Activated naive CD4-positive, alpha-beta T cell (primary cell): ENCODE measurements at places on chromosomes 11 and 22.

- no peak for DNase-seq
Observed at GRCh38 chr11:5522308-5522707, 5.8 kb upstream of the UBQLNL start.

DNA sequence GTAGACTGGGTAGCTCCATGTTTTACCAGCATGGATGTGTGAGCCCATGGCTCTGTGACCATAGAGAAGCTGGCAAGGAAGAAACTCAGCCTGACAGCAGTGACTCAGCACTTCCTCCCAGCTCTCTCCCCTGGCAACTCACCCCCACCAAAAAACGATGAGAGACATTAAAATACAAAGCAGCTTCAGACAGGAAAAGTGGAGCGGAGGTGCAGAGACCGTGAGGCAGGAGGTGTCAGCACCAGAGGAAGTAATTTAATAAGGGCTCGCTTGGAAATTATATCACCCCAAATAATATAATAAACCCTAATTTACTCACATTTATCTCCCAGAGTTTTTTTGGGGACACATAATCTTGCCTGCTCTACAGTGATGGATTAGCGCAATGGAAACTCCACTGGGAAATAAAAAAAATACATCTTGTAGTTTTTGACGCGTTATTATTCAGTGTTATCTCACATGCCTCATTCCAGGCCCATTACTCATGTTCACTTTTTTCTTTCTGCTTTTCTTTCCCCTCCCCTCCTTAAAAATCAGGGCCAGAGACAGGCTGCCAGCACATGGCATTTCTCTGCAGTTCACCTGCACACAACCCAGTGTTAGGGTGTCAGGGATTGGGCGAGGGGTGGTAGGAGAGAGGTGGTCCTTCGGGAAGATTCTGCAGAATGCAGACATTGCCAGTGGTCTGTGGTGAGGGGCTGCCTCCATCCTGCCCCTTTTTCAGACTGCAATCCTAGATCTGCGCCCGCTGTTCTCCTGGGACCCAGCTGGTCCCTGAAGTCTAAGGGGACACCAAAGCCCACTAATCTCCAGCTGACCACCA lies 170.8 kb downstream of the BUD13 start:
- no peak for DNase-seq

GRCh38 chr11:111762981-111763643 lies 3.1 kb downstream of the PPP2R1B start:
- DNase-seq: no peak

DNA sequence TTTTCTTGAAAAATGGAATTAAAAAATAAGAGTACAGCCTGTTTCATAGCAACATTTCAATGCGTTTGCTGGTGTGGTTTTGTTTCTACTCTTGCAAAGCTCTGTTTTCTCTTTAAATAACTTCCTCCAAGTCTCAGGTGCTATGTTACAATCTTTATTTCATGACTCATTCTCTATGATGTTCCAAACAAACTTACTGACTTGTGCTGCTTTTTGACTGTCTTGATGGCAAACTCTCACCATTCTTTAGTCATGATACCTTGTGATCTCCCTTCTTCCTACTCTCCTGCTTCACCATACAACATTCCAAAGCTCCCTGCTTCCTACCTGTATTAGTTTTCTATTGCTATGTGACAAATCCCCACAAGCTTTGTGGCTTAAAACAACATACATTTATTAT lies 166.1 kb downstream of the C11orf91 start:
- DNase-seq: no peak

DNA sequence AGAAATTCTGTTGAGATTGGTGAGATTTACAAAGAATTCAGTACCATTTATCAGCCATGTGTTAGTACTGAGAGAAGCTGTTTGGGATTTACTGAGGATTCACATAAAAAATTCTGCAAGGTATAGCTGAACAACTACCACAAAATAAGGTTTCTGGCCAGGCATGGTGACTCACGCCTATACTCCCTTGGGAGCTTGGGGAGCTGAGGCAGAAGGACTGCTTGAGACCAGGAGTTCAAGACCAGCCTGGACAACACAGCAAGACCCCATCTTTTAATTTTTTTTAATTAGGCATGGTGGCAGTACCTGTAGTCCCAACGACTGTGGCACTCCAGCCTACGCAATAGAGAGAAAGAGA lies 86.7 kb downstream of the SIK3 start:
- no peak for DNase-seq

GRCh38 chr11:36417154-36417553 lies 92.9 kb downstream of the TRAF6 start:
- DNase-seq: no peak

DNA sequence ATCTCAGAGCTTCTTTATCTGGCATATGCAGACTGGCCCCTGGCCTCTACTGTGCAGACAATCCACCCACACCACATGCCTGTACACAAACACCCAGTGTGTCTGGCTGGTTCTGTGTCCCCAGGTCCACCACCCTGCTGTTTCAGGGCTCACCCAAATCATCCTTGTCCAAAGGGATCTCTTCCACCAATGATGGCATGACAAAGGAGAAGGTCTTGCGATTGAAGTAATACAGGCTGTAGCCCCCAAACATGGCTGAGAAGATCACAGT lies 1.7 kb downstream of the SLC37A4 start:
- no peak for DNase-seq

DNA sequence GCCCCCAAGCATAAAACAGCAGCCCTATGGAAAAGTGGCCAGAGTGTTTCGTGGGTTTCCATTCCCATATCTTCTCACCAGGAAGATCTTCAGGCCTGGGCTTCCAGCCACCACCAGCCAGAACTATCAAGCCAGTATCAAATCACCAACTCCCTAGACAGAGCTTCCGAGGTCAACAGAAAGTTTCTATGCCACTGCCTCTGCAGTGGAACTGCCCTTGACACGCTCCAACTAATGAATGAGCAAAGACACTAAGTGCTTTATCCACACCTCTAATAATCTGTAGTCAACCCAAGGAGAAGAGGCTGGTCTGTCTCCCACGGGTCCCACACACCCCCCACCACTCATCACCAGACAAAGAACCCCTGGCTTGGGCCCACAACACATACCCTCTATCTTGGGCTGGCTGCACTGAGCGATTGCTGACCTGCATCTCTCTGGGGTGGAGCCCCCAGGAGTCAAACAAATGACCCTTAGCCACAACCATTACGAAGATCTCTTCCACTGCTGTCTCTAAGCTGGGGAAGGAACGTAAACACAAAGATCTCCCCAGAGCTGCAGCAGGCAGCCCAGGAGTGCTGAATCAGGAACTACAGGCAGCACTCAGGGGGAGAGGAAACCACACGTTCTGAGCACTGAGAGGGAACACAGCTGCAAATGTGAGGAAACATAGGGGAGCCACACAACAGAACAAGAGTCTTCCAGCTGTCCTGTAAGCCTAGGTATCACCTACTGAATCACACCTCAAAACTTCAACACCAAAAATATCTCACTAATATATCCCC lies 9.7 kb downstream of the OR5AN1 start:
- no peak for DNase-seq
